ENCODE measurements at places on chromosomes 16 and 17.

GRCh38 chr16:88974080-88974915, 2.7 kb downstream of the CBFA2T3 start:
- no peak for DNase-seq

GRCh38 chr16:1494129-1494640, 1.0 kb downstream of the TELO2 start:
- no peak for DNase-seq

- no peak for DNase-seq
These were observed 11.2 kb downstream of the PER1 start for GRCh38 chr17:8141045-8141444.

GRCh38 chr16:100989-101388, 23.0 kb downstream of the MPG start:
- DNase-seq: no peak

GRCh38 chr16:82651921-82652601, 25.3 kb downstream of the CDH13 start:
- DNase-seq: no peak

Data from NCI-H1417 treated with DMSO at 0.1 percent for 48 hours (cell line).